Midbrain (tissue), 1 donor: ENCODE measurements at places on chromosomes 3 and 15.

DNA sequence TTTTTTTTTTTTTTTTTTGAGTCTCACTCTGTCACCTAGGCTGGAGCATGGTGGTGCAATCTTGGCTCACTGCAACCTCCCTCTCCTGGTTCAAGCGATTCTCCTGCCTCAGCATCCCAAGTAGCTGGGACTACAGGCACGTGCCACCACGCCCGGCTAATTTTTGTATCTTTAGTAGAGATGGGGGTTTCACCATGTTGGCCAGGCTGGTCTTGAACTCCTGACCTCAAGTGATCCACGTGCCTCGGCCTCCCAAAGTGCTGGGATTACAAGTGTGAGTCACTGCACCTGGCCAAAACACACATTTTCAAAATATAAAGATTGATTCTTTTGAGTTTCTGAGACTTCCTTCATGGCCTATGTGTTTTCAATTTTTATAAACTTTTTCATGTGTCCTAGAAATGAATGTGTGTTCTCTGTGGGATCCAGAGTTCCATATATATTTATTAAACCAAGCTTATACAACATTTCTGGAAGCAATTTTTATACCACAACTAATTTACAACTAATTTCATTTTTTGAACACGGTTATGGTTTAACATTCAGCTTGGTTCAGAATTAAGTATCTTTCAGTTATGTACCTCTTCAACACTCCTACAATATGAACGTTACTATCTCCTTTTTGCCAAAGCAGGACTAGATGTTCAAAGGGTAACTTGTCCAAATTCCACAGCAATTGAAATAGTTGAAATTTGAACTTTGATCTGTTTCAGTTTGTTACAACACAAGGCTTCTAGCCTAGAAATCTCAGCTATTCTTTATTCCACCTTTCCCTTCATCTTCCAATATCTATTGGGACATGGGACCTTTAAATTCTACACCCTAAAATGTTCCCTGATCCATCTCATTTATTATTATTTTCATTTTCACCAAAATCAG, 1.5 kb downstream of the ACAD11 start:
- no peak for DNase-seq

DNA sequence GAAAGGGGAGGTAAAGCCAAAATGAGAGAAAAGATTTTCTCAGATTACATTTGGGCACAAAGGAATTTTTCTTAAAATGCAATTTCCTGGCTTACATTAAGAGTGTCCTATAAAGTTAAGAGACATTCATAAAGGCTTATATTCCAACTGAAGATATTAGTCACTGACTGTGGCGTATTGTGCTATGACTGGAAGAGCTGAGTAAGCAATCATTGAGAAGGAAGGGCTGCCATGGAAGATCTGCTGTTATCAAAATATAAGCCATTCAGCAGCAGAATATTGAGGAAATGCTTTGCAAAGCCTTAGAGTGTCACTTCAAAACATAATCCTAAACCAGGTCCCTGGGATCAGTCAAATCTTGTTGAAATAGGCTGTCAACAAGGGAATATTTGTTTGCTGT, 593.9 kb downstream of the TUSC7 start:
- no peak for DNase-seq

GRCh38 chr15:67119238-67119846, 53.9 kb downstream of the SMAD3 start:
- DNase-seq: no peak

- DNase-seq: no peak
These were observed 20.1 kb downstream of the AADACL2 start for GRCh38 chr3:151753846-151754245.

- no peak for DNase-seq
These were observed 98.3 kb downstream of the ANO10 start for GRCh38 chr3:43523454-43524053.

GRCh38 chr3:164278550-164278949, 799.7 kb downstream of the SI start:
- DNase-seq: no peak

DNA sequence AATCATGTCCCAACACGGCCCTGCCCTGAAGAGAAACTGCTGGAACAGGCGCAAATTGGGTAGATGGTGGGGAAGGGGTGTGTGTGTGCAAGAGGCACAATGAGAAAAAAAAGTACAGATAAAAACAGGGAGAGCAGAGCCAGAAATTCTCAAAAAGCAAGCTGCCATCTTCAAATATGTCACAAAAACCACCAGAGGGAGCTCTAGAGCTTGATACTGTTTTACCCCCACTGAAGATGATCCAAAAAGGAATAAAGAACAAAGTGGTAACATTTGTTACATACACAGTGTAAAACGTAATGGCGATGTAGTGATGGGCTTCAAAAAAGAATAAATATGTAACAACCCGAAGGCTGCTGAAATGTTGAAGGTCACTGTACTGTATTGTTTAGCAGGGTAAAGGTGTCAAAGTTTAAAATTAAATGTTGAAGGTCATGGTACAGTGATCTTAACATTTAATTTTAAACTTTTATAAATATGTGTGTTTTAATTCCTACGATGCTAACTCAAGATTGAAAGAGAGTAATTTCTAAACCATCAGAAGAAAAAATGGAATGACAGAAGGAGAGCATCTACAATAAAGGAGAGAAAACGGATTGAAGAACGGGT, 6.0 kb downstream of the SNRPA1 start:
- DNase-seq: peak; percentile 23

DNA sequence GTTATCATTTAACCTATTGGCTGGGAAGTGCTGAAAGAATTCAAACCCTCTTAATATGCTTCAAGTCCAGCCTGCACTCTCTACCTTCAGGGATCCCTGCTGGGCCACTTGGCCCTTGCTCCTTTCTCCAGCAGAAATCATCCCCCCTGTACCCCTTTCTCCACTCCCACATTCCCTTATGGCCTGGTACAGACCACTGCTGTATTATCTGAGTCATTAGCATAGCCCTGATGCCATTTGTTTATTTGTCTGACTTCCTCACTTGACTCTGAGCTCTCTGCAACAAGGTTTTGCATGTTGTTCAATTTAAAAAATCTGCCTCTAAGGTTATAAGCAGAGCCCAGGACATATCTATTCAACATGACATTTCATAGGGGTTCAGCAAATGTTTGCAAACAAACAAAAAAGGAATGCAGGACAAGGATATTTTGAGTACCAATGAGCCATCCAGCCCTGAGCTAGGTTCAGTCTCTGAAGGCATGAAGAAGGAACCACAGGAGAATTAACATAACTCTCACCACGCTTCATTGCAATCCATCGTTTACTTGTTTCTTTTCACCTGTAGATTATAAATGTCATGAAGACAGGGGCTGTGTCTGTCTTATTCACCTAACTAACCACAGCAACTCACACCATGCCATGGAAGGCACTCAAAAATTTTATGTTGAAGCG, 26.6 kb upstream of the HES1 start:
- no peak for DNase-seq

DNA sequence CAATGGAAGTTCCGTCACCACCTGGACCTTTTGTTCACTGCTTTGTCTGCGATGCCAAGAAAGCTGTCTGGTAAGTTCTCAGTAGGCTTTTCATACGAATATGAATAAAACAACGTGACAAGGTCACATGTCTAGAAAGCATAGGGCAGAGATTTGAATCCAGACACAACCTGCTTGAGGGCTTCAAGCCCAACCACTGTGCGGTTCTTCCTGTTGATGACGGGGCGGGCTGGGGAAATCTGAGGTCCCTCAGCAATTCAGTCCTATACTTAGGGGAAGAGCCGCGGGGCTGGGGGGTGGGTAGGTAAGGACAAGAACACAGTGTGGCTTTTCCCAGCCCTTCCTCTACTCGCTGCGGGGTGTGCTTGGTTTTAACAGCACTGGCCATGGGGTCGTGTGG, 32.4 kb upstream of the SMAD3 start:
- DNase-seq: no peak

DNA sequence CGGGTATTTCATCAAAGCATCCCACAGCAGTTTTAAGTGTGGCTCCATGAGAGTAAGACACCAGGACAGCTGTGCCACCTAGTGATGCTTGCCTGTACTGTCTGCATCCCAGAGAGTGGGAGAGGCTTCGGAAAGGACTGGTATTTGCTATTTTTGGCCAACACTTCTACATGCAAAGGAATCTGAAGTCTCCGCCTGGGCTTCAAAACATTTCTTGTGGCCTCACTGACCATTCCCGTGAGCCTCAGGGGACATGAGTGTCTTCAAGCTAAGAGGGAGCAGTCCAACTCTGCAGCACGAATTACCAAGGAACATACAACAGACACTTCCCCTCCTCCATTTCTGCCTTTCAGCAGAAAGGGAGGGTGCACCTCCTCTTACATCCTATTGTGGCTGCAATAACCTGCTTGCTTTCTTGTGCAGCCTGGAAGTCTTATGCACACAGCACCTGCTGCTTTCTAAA, 177.5 kb downstream of the RORA start:
- peak; percentile 17 for DNase-seq

DNA sequence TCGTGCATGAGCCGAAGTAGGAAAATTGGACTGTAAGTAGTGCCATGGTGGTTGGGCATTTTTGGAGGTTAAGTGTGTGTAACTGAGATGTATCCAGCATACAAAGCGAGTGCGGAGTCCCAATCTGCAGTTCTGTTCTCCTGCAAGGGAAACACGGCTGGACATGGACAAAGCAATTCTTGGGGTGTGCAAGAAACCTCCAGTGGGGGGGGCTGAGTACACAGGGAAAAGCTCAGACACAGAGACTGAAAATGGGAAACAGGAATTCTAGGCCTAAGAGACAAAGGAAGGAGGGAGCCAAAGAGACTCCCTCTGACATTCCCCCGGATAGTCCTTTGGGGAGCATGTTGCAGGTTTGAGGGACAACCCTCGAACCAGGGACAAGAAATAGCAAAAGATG, 83.2 kb upstream of the PLSCR4 start:
- no peak for DNase-seq

DNA sequence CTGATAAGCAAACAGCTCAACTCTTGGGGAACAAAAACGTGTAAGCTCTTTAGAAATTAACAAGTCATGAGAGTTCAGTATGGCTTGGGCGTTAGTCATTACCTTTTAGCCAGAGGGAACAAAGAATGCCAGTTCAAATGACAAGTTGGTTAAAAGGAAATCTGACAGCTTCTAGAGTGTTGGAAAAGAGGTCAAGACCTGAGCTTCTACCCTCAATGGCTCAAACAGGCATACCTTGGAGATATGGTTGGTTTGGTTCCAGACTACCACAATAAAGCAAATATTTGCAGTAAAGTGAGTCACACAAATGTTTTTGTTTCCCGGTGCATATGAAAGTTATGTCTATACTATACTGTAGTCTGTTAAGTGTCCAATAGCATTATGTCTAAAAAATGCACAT, 136.1 kb downstream of the CACNA1D start:
- no peak for DNase-seq

DNA sequence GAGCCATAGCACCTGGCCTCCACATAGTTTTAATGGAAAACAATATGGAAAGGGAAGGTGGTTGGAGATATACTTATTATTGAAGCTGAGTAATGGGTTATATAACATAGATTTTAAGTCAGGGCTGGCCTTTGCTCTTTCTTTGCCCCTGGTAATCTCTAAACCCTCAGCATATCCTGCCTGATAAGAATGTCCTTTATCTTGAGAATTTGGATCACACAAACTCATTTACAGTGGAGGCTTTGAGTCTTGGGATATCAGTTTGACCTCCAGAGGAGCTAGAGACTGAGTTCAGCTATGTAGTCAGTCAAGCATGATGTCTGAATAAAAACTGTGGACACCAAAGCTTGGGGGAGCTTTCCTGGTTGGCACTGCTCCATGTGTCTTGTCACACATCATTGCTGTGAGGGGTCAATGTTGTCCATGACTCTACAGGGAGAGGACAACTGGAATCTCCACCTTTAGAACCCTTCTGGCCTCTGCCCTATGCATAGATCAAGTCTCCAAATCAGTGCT, 9.0 kb upstream of the C3orf33 start:
- no peak for DNase-seq

GRCh38 chr3:108311797-108312196, 15.4 kb downstream of the HHLA2 start:
- no peak for DNase-seq

DNA sequence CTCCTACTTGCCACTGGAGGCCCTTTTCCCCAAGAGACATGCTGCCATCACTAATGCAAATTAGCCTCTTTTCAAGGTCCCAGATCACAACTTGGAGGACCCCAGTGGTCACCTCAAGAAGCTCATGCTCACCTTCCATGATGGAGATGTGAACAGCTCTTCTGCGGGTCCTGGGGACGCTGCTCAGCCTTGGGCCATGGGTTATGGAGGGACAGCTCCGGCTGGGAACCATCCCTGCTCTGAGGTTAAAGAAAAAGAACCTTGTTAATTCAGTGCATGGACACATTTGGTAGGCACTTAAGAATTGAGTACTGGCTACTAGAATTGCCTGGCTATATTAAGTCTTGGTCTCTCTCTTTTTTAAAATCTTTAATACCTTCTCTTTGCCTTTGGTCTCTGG, 56.8 kb downstream of the WDR76 start:
- DNase-seq: no peak

DNA sequence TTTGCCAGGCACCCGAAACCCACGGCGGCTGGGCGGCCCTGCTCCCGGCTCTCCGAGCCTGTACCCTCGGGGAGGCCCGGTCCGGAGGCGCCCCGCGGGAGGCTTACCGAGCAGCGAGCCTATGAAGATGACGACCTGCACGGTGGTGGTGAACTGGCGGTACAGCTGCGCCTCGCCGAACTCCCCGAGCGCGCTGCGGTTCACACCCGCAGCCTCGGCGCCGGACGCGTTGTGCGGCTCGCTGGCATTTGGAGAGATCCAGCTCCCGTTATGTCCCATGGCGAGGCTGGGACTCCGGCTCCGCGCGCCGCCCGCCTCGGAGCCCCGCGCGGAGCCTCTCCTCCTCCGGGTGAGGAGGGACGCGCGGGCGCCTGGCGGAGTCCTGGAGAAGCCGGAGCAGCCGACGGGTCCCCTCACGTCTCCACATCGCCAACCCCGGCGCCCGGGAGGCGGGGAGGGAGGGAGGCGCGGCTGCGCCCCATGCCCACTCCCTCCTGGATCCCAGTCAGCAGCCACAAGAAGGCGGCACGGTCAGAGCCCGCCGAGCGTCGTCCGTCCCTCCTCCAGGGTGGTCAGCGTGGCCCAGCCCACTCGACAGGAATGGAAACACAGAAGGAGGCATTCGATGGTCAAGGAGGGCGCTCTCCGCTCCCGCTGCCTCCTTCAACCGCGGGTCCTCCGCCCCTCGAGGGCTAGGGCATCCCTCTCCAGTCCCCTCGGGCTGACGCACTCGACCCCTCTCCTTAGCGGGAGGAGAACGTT, at the start of gene GPR176:
Gene GPR176, minus strand, starts transcription at position 519 of the 762 bp plus-strand sequence. Its CDS starts 240 bp downstream, at position 279.
- DNase-seq: peak; percentile 21

GRCh38 chr15:77470235-77470634, 49.5 kb downstream of the HMG20A start:
- DNase-seq: no peak

- no peak for DNase-seq
These were observed 47.3 kb downstream of the ITGB5 start for GRCh38 chr3:124839896-124840295.

DNA sequence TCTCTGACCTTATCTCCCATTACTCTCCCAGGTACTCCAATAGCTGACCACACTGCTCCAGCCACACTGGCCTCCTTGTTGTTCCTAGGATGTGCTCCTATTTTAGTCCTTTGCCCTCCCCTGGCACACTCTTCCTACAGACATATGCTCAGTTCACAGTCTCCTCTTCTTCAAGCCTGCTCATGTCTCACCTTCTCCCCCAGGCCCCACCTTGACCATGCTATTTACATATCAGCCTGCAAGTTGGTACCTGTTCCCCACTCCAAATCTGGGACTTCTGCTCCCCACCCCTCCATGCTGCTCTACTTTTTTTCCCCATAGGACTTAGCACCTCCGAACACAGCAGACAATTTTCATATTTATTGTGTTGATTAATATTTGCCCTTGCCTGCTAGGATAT, 84.9 kb upstream of the BCL6 start:
- DNase-seq: no peak

GRCh38 chr15:92524874-92525565, 130.6 kb downstream of the FAM174B start:
- no peak for DNase-seq
